ENCODE measurements at places on chromosomes 5 and 9.

DNA sequence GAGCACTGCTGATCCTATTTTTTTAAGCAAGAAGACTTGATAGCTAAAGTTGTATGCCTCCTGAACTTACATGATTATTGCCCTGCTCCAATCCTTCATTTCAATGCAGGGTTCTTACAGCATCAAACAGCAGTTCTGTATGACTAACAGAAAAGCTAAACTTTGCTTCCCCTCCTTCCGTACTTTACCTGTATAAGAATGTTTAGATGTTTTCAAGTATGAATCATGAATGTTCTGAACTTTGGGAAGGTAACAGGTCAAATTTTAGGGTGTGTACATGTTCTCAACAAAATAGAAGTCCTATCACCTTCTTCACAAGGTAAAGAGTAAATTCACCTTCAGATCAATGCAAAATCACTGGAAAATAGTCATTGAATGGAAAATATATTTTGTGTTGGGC lies 972.6 kb upstream of the SEMA6A start:
- no peak for DNase-seq

DNA sequence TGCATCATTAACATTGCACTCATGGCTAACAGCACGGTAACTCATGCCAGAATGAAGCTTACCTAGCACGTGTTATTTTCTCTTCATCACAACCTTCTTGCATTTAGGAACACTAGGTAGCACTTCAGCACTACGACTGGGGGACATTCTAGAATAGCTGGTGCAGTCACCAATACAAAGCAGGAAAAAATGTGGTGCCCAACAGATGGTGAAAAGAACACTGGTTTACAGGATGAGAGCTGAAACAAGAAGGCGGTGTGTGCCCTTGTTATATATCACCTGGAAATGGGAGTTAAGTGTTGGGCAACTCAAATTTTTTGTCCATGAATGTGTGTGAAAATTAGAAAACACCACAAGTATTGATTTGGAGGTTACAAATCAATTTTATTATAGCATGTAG lies 30.0 kb downstream of the GALNT12 start:
- DNase-seq: no peak

DNA sequence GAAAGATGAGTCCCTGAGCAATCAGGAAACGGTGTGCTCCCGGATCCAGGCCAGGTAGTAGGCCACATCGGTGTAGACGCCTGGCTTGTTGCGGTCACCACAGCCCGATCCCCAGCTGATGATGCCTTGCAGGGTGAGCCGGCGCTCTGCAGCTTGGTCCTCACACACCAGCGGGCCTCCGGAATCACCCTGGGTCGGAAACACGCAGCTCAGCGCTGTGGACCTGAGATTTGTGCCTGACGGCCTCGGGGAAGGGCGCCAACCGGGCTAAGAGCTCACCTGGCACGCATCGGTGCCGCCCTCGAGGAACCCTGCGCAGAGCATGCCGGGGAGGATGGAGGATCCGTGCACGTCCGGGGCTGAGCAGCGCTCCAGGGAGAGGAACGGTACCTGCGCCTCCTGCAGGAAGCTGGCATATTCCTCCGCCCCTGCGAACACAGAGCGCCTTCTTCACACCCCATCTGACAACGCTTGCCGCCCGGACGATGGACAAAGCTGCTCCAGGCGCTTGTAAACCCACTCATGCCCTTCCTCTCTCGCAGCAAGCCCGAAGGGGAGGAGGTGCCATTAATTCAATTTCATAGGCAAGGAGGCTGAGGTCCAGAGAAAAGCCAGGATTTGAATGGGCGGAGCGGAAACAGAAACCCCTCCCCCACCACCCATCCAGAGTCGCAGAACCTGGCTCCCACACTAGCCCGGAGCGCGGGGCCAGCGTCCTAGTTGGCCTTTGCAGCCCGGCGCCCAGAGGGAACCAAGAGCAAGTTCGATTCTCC lies 2.0 kb upstream of the PFN3 start:
- DNase-seq: no peak

- DNase-seq: no peak
These were observed 95.8 kb downstream of the PCSK1 start for GRCh38 chr5:96337048-96337781.

All from AG09309 (cell line).